AML-193 (cell line): ENCODE measurements at places on chromosomes 5 and 9.

GRCh38 chr5:118832974-118833373 lies 155.4 kb downstream of the DTWD2 start:
- DNase-seq = no peak

- DNase-seq = peak; percentile 31
Measured at GRCh38 chr5:146758938-146759337, 119.6 kb downstream of the PPP2R2B start.

- no peak for DNase-seq
Measured at GRCh38 chr5:34715711-34716110, 59.6 kb downstream of the RAI14 start.

- DNase-seq = no peak
Measured at GRCh38 chr5:94691291-94691690, 72.8 kb downstream of the SLF1 start.

- DNase-seq = no peak
Measured at GRCh38 chr5:153552886-153553285, 62.4 kb downstream of the GRIA1 start.

- DNase-seq = no peak
Measured at GRCh38 chr9:115209601-115210306, 91.8 kb upstream of the TNC start.

- peak; percentile 1 for DNase-seq
Measured at GRCh38 chr5:148666353-148666752, 12.0 kb upstream of the HTR4 start.
